Mesendoderm (in vitro differentiated cells): ENCODE measurements at places on chromosomes 13 and 19.

GRCh38 chr13:110249326-110249725 lies 57.6 kb downstream of the COL4A1 start:
- H3K4me1 ChIP-seq: peaks cover 8% of the 10 kb centered on the region
- H3K4me3 ChIP-seq: no peak overlapping the region
- no peak for DNase-seq
- no peaks in the 10 kb centered on the region for H3K27me3 ChIP-seq
- no peak overlapping the region for H3K27ac ChIP-seq
- no peaks in the 10 kb centered on the region for H3K36me3 ChIP-seq

DNA sequence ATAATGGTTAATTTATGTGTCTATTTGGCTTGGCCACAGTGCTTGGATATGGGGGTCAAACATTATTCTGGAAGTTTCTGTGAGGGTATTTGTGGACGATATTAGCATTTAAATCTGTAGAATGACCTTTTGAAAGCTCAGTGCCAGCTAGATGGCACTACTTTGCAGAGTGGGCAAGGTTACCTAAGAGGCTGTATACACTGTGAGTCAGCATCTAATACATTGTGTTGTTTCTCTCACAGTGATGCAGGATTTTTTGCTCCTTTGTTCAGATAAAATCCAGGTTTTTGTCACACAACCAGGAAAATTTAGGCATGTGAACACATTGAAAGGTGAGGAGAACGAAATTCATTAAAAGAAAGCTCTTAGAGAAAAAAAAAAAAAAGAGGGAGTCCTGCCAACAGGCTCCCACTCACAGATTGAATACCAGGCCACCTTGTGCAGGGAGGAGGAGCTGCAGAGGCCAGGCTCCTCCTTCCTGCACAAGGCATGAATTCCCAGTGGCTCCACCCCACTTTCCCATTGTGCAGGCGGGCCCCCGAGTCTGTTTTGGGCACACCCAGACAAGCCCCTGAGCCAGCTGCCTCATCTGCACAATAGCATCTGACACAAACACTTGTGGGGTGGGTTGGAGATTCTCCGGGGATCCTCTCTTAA lies 551.0 kb upstream of the ATXN8OS start:
- H3K4me1 ChIP-seq: no peaks in the 10 kb centered on the region
- peak; percentile 11 for DNase-seq
- H3K27me3 ChIP-seq: no peaks in the 10 kb centered on the region
- H3K27ac ChIP-seq: no peak overlapping the region

DNA sequence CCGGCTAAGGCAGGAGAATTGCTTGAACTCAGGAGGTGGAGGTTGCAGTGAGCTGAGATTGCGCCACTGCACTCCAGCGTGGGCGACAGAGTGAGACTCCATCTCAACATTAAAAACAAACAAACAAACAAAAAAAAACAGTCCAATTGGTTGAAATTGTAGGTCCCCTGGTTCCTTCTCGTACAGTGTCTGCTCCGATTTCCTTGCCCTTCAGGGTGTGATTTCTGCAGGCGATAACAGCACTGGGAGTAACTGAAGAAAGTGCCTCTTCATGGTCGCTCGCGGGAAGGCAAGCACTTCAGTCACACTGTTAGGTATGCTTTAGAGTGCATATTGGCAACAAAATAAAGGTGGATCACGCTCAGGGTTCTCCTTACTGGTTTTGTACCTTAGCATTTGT lies 39.7 kb downstream of the TPT1 start:
- H3K36me3 ChIP-seq: no peaks in the 10 kb centered on the region
- no peak overlapping the region for H3K27ac ChIP-seq
- H3K27me3 ChIP-seq: no peaks in the 10 kb centered on the region
- H3K4me1 ChIP-seq: peaks cover 4% of the 10 kb centered on the region

GRCh38 chr19:29524201-29524911 lies 1.4 kb upstream of the VSTM2B start:
- peak; percentile 60 for DNase-seq
- H3K4me3 ChIP-seq: no peak overlapping the region
- no peaks in the 10 kb centered on the region for H3K4me1 ChIP-seq

DNA sequence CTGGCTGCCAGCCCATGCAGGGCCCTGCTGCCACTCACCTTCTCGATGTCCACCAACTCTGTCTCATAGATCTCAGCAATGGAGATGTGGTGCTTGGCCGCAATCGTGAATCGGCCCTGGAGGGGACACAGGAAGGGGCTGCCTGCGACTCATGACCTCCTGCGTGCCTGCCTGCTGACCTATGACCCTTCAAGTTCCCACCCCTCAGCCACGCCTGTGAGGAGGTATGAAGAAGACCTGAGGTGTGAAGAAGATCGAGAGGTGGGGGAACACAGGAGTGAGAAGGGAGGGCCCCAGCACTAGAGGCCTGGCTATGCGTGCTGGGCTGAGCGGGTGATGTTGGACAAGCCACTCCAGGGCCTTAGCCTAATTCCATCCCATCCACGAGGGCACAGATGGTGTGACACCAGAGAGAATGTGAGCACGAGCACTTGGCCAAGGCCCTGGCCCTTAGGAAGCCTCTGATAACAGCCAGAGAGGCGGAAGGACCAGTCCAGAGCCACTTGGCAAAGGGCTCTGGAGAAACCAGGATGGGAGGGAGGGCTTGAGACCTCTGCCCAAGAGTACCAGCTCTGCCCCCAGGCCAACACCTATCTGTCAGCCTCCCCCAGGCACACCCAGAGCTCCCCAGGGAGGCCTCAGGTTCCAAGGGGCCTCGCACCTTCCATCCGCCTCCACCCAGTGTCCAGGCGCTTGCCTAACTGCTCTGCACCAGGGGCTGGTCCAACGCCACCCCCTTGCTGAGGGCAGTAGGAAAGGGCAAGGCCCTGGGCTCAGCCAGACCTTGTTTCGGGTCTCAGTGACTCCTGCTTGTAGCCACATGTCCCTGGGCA lies 9.6 kb upstream of the KPTN start:
- H3K27me3 ChIP-seq: no peaks in the 10 kb centered on the region
- H3K36me3 ChIP-seq: peaks cover 3% of the 10 kb centered on the region
- H3K4me1 ChIP-seq: no peaks in the 10 kb centered on the region
- no peak overlapping the region for H3K4me3 ChIP-seq

GRCh38 chr13:32811297-32811800 lies 204.9 kb upstream of the KL start:
- no peak overlapping the region for H3K4me3 ChIP-seq
- no peaks in the 10 kb centered on the region for H3K4me1 ChIP-seq

DNA sequence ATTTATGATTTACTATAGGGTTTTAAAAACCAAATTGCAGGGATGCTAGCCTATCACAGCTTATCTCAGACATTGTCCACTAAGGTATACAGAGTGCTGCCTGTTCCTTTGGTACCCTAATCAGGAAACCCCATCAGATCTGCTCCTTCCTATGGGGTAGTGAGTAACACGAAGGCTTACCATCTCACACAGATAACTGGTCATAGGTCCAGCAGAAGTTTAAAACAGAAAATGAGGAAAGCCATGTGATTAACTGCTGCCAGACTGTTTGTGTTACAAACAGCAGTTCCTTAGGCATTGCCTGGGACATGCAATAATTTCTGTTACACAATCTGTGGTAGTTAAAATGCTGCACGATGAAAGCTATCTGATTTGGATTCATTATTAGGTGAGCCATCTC lies 53.5 kb upstream of the ALOX5AP start:
- no peaks in the 10 kb centered on the region for H3K27me3 ChIP-seq
- no peak overlapping the region for H3K4me3 ChIP-seq
- no peaks in the 10 kb centered on the region for H3K36me3 ChIP-seq
- DNase-seq: no peak
- H3K4me1 ChIP-seq: no peaks in the 10 kb centered on the region

DNA sequence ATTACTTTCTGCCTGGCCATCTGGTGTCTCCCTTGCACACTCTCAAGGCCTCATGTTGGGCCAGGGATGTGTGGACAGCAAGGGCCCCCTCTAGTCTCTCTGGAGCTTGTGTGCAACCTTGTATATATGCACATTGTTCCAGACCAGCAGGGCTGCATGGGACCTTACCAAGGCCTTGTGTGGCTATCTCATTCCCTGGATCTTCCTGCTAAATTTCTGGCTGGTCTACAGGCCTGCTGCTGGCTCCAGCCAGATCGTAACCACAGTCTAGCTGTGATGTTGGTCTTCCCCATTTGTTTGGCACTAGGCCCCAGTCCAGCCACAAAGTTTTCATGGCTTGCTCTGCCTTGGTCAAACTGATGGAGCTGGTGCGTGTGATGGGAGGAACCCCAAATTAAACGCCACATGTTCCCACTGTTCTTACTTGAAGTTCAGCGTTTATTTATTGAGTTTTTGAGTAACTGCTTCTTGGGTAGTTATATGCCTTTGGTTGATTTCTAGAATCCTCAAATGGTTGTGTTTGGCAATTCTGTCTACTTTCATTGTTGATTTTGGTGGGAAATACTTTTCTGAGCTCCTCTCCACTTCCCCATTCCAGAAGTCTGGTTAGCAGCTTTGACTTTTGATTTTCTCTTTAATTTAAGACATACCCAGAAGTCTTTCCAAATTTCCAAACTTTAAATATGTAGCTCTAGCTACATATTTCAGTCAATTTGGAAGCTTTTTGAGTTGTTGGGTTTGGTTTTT lies 56.4 kb downstream of the SIPA1L3 start:
- H3K27ac ChIP-seq: no peak overlapping the region
- H3K4me3 ChIP-seq: no peak overlapping the region
- no peaks in the 10 kb centered on the region for H3K4me1 ChIP-seq
- H3K27me3 ChIP-seq: no peaks in the 10 kb centered on the region

GRCh38 chr19:23789246-23789645 lies 30.6 kb upstream of the ZNF681 start:
- H3K27me3 ChIP-seq: no peaks in the 10 kb centered on the region
- no peak overlapping the region for H3K4me3 ChIP-seq
- H3K4me1 ChIP-seq: no peaks in the 10 kb centered on the region
- no peak overlapping the region for H3K27ac ChIP-seq
- no peak for DNase-seq
- peaks cover 3% of the 10 kb centered on the region for H3K36me3 ChIP-seq

- H3K4me1 ChIP-seq: peaks cover 2% of the 10 kb centered on the region
- H3K27ac ChIP-seq: no peak overlapping the region
- H3K36me3 ChIP-seq: no peaks in the 10 kb centered on the region
Observed at GRCh38 chr19:661427-662196, 1.4 kb downstream of the RNF126 start.

GRCh38 chr13:49716615-49717014 lies 25.3 kb upstream of the EBPL start:
- H3K4me1 ChIP-seq: no peaks in the 10 kb centered on the region
- H3K27ac ChIP-seq: no peak overlapping the region

DNA sequence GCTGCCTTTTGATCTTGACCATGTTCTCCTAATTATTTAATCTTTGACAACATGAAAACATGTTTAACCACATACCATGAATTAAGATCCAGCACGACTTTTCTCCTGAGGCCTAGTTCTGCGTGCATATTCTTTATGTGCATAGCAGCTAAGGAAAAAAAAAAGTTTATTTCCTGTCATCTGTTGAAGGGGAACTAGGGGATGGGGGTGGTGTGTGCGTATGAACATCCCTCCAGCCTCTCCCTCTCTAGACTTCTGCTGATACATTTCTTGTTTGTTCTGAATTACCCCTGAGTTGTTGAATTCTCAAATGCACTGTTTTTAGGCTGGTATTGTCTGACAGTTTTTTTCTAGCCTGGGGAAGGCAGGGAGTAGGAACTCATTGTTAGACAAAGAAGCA lies 543.3 kb downstream of the FGF9 start:
- H3K4me3 ChIP-seq: no peak overlapping the region
- H3K4me1 ChIP-seq: no peaks in the 10 kb centered on the region
- H3K36me3 ChIP-seq: no peaks in the 10 kb centered on the region
- no peak overlapping the region for H3K27ac ChIP-seq
- DNase-seq: no peak

- no peaks in the 10 kb centered on the region for H3K27me3 ChIP-seq
- no peak for DNase-seq
- no peak overlapping the region for H3K27ac ChIP-seq
- no peaks in the 10 kb centered on the region for H3K36me3 ChIP-seq
Observed at GRCh38 chr19:14731200-14731599, 41.4 kb downstream of the ZNF333 start.

DNA sequence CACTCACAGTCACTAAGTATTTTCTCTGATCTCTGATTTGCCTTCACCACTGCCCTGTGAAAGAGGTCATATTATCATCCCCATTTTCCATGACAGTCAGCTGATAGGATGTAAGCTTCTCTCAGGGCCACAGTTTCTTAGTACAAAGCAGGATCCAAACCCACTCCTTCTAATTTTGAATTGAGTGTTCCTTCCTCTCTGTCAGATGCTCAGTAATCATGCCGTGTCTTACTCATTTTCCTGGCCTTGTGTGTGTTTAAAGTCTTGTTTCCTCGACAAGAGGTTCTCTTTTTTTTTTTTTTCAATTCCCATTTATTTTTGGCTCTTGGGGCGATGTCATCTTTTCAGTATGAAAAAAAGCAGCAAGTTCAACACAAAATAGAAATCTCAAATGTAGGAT lies 72.3 kb downstream of the NAA16 start:
- no peak overlapping the region for H3K4me3 ChIP-seq
- H3K4me1 ChIP-seq: no peaks in the 10 kb centered on the region
- H3K27ac ChIP-seq: no peak overlapping the region
- no peaks in the 10 kb centered on the region for H3K36me3 ChIP-seq

DNA sequence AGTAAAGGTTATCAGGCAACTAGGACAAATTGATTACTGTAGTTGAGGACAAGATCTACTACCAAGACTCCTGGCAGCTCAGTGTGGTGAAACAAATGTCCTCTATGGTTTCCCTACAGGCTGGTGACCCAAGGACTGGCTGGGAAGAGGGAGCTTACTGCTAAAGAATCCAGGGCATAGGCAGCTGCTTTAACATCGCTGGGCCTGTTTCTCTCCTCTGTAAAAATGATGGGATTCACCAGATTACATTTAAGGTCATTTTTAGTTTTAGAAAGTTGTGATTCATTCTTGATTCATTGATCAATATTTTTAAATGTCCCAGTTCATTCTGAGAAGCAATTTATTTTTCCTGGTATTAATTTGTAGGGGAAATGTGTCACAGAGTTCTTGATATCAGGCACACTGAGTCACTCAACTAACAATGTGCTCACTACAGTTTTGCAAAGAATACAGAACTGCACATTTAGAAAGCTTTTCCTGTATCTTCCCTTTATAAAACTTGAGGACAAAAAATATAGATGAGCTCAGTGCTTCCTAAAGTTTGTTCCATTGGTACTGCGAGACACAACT lies 19.6 kb upstream of the FAM124A start:
- no peak overlapping the region for H3K27ac ChIP-seq
- H3K4me1 ChIP-seq: no peaks in the 10 kb centered on the region
- H3K4me3 ChIP-seq: no peak overlapping the region
- no peaks in the 10 kb centered on the region for H3K27me3 ChIP-seq
- H3K36me3 ChIP-seq: no peaks in the 10 kb centered on the region
